ENCODE measurements at places on chromosomes 13 and 19.

DNA sequence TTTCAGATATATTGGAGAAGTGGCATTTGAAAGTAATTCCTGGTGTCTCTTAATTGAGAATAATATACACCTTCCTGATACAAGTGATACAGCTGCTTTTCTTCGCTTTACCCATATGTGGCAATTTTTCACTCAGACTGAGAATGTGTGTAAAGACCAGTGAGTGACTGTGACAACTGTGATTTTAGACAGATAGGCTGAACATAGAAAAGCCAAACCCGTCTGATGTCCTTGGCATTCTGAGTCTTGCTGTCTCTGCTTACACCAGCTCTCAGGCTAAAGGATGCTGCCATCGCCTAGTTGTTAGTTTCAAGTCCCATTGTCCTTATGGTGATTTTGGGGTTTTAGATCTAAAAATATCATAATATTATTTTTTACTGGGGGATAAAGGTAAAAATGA is 492.6 kb downstream of the RFC3 start:
- DNase-seq, result no peak

- DNase-seq, result no peak
Measured at GRCh38 chr13:112876305-112877000, 92.6 kb upstream of the MCF2L start.

DNA sequence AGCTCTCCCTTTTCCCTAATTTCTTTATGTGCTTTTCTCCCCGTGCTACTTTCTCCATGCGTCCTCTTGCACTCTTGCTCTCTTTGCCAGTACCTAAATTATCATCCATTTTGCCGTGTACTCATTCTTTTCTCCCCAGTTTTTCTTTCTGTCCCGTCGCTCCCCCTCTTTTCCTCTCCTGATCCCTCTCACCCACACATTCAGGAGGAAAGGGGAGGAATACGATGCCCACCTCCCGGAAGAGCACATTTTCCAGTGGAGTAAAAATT is 821 bp downstream of the ZNF616 start:
- no peak for DNase-seq

GRCh38 chr13:48680756-48681392 is 27.1 kb downstream of the CYSLTR2 start:
- no peak for DNase-seq

DNA sequence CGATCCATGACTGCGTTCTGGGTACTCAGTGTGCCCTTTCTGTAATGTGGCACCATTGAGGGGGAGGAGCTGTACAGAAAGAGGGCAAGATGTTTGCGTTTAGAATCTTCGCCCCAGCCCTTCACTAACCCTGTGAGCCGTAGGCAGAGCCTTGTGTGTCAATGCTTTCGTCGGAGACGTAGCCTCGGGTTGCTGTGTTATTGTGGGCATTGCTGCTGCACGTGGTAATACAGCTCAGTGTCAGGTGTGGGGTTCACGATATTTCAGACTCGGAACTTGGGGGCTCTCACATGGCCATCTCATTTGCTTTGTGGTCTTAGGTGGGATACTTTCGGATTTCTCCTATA is 6.1 kb downstream of the RPS9 start:
- no peak for DNase-seq

DNA sequence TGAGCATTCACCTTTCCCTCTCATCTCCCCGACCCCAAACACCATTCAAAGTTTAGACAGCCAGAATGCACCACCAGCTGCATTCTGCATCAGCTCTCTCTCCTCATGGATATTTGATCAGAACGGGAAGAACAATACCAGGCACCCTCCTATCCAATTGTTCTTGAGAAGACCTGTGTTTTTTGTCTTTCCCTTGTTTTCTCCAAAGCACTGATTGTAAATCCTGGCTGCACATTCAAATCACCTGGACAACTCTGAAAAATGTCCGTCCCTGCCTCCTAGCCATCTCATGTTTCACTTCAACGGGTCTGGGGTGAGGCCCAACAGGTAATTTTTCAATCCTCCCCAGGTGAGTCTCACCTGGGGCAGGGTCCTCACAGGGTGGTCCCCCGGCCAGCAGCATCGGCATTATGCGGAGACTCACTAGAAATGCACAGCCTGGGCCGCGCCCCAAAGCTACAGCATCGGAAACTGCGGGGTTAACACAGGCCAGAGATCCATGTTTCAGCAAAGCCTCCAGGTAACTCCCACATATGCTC is 5.5 kb downstream of the IRS2 start:
- peak; percentile 11 for DNase-seq

- no peak for DNase-seq
Measured at GRCh38 chr13:53042877-53043276, 14.3 kb downstream of the OLFM4 start.

- no peak for DNase-seq
Measured at GRCh38 chr13:34416971-34417380, 525.1 kb upstream of the NBEA start.

- peak; percentile 86 for DNase-seq
Measured at GRCh38 chr19:10936661-10937084, 8.1 kb downstream of the TIMM29 start.

GRCh38 chr13:94556621-94557020 is 39.3 kb downstream of the TGDS start:
- DNase-seq, result no peak

All from hematopoietic multipotent progenitor cell treated with erythropoietin and hydrocortisone succinate and interleukin-3 and kit ligand, for 17 days (in vitro differentiated cells).